Activated CD4-positive, alpha-beta T cell treated with anti-CD3 and anti-CD28 coated beads, Interleukin-2, amount 50 U/mL, for 4 hours (primary cell): ENCODE measurements at places on chromosomes 5 and 9.

- no peak for DNase-seq
Measured at GRCh38 chr9:77554586-77555105, 93.5 kb downstream of the GNA14 start.

GRCh38 chr5:143446535-143447226, 43.2 kb upstream of the NR3C1 start:
- DNase-seq, result no peak

DNA sequence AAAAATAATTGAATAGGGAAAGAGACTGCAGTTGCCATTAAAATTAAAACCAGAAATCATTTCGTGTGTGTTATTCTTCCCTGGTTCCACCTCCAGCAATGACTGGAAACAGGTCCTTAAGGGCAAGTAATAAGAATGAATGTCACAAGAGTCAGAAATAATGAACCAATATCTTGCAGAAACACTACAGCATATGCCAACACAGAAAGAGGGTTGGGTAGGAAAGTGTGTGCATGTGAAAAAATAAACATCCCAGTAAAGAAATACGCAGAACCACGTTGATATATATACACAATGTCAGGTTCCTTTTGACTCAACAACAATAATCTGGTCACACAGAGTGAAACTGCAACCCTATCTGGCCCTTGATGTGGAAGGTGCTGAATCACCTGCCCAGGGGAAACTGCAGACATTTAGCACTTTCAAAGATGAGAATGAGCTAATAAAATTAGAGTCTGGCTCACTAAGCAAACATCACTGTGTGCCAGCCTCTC, 15.0 kb downstream of the HMHB1 start:
- DNase-seq, result peak; percentile 6

- no peak for DNase-seq
Measured at GRCh38 chr9:92378865-92379560, 25.4 kb downstream of the OGN start.

DNA sequence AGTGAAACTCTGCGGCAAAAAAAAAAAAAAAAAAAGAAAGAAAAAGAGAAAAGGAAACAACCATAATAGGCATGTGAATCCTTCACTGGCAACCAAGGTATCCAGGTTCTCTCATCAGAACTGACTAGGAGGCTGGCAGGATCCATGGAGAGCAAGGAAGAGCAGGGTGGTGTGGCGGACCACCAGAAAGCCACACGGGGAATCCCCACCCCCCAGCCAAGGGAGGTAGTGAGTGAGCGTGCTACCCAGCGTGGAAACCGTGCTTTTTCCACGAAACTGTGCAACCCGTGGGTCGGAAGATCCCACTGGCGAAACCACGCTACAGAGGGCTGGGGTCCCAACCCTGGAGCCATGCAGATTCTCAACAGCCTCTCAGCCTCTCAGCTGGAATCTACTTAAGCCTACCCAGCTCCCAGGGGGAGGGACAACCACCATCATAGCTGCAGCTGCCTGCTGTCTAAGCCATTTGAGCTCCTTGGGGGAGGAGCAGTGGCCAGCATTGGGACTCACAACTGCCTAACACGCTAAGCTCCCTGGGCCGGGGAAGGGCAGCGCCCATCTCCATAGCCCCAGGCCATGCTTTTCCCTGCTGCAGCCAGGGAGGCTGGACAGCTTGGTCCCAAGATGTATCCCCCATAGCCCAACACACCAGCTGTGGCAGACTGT, 91.6 kb downstream of the PRELID2 start:
- no peak for DNase-seq

DNA sequence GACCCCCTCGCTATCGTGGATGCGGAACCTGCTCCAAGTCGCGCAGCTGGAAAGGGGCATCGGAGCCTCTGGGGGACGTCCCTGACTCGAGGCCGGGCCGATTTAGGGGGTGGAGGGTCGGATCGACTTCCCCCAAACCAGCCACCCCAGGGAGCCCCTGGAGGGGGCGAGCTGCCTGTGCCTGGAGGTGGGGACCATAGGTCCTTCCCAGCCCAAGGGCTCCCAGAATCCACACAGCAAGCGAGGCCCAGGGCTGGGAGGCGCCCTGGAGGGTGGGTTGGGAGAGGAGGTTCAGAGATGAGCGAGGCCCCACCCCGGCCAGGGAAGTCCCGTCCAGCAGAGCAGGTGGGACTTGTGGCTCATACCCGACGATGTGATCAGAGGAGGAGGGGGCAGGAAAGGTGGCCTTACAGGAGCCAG, 147.6 kb downstream of the GAPVD1 start:
- no peak for DNase-seq

GRCh38 chr5:179900206-179900605, 7.5 kb downstream of the TBC1D9B start:
- no peak for DNase-seq

DNA sequence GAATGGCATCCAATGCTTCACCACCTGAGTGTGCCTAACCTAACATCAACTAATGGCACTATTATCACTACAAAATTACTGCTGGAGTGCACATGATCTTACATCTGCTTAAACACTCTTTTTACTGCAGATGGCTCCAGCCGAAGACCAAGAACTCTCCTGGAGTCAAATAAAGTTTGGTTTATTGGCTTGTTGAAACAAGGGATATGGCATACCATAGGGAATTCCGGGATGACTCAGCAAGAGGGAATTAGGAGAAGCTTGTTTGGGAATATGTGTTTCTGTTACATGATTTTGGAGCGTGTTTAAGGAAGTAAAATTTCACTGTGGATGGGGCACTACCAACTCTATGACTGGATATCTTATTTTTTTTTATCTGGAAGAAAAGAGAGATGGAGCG, 872.6 kb downstream of the DTWD2 start:
- no peak for DNase-seq

DNA sequence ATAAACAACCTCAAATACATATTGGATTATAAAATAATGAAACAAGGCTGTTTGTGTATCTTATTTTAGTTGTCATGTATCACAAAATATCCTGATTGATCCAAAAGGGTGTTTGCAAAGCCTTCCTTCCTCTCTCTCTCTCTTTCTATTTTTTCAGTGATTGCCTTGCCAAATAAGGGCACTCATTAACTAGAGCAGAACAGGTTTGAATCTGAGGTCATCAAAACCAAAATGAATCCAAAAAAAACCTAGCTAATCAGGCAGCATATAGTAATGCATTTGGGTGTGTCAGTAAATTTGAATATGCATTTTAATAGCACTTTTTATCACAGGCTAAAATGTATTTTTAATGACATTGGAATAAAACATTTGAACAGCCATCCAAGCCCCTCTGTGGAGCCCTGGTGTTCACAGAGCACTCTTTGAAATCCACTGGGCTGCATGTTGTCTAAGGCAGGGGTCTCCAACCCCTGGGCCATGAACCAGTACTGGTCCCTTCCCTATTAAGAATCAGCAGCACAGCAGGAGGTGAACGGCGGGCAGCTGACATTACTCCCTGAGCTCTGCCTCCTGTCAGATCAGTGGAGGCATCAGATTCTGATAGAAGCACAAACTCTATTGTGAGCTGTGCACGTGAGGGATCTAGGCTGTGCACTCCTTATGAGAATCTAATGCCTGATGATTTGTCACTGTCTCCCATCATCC, 171.8 kb upstream of the RAI14 start:
- DNase-seq, result no peak

DNA sequence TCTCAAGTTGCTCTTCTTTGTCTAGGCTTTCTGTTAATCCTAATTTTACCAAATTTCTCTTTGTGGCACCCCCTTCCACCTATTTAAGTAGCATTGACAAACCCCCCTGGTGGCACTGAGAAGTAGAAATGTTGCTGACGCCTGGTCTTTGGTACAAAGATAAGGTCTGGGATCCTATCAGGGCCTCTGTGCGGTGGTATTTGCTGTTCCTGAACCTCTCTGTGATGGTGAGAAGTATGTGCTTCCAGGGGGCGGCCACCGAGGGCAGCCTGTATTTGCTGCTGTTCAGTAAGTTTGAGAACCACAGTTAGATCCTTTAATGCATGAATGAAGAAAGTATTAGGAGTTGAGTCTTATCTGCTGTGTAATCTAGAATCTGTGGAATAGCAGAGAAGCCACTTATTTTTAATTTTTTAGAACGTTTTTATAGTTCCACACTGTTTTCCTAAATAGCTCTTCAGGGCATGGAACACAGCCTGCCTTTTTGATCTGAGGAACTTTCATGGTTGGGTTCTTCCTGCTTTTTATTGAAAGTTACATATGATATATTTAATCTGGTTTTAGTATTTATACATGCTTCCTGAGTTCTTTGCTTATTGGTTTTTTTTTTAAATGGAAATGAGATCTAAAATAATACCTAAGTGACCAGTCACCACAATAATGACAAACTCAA, 124.2 kb downstream of the TRIO start:
- no peak for DNase-seq

DNA sequence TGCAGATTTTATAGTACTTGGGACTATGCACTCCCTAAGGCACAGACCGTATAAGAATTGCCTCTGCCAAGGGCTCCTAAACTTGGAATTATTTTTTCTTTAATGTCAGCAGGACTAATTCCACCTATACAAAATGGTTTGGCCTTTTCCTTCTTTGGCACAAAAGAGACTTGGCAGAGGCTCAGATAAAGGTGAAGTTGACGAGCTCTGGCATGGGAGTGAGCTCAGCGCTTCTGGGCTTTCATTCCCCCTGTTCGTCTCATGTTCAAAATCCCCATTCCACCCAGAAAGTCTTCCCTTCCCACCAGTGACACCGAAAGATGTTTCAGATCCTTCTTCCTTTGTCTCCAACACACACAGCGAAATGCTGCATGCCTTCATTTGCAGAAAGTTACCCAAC, 61.2 kb downstream of the F2RL2 start:
- DNase-seq, result no peak

DNA sequence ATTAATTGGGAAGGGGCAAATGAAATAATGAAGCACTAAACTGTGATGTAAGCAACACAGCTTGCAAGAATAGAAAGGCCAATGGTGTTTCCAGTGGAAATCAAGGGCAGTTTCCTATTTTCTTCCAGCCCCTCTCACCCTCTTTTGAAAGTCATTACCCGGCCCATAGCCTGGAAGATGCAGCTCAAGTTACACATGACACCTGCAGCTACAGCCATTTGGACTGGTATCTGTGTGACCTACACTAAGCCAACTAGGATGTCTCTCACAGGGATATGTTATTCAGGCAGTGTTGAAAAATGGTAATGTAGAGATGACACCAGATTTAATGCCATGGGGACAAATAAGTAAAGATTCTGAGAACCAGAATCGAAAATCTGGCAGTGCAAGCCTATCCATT, 439.4 kb upstream of the ZNF462 start:
- no peak for DNase-seq

GRCh38 chr5:61401726-61402125, 69.7 kb downstream of the ZSWIM6 start:
- no peak for DNase-seq

- no peak for DNase-seq
Measured at GRCh38 chr9:124482431-124483031, 24.7 kb downstream of the NR5A1 start.

GRCh38 chr5:16065831-16066230, 113.8 kb downstream of the MARCHF11 start:
- DNase-seq, result no peak

DNA sequence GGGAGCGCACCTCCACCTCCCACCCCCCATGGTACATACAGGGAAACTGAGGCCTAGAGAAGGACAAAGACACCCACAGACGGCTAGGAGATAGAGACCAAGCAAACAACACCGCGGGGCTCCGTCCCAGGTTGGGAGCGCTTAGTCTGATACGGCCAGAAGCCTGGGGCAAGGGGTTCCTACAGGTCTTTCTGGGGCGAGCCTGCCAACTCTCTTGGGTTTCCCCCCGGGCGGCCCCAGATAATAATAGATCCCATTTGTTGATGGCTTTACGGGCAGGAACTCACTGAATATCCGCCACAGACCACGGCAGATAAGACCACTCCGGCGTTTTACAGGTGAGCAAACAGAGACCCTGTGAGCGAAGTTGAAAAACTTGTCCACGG, 5.0 kb upstream of the EBF1 start:
- DNase-seq, result no peak

- no peak for DNase-seq
Measured at GRCh38 chr5:137615171-137615775, 116.1 kb upstream of the SPOCK1 start.

DNA sequence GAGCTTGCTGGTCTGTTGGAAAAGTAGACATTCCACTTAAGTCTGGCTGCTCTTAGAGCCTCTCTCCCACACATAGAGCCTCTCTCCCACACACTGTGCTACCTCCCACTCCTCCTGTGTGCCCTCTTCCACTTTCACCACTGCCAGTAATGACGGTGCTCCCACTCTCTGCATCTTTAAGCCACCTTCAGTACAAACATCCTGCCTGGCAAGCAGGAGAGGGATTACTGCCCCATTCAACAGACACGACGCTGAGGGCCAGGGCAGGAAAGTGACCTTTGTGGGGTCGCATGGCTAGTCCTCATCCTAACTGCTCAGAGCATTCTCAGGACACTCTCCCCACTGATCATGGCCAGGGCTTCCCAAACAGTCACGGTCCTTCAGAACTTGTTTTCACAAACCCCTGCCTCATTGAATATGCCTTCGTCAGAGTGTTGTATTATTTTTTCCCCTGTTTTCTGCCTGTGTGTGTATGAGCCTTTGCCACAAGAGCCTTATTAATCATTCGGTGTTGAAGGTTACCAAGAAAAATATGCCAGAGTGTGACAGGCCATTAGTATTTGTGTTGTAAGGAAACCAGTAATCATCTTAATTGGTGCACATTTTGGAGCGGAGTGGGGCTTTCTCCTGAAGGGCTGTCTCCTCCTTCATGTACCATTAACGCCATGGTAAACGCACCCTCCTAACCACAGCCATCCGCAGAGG, 87.1 kb upstream of the SAP30L start:
- DNase-seq, result no peak

- DNase-seq, result no peak
Measured at GRCh38 chr5:10387690-10388089, 34.2 kb downstream of the MARCHF6 start.

- no peak for DNase-seq
Measured at GRCh38 chr9:36192196-36192595, 1.5 kb downstream of the CLTA start.

DNA sequence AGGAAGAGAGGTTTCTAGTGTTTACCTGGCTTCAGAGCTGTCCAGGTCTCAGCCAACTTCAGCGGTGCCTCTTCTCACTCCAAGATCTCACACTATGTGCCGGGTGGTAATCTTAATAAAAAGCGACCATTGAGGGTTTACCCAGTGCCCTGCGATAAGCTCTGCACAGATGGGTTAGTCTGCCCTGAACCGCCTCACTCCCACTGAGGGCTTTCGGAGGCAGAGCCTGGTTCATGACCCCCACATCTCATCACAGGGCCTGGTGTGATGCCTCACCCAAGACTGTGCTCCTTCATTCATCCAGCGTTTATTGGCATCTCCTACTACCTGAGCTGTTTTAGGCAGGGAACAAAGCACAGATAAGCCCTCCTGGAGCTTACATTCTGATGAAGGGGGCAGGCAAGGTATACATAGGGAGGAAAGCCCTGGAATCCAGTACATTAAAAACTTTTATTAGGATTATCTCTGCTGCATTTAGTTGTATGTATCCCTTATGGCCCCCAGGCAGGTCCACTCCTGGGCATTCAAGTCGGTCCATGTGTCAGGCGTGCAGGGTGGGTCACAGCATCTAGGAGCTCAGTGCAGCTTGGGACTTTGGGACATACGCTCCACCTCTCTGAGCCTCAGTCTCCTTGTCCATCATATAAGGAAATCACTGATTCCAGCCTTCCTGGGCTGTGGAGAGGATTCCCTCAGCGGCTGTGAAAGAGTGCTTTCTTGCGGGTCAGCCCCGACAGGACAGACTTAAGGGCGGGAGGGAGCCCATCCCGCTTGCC, 613 bp upstream of the COL15A1 start:
- DNase-seq, result no peak

GRCh38 chr9:73129941-73130685, 21.6 kb upstream of the ANXA1 start:
- DNase-seq, result no peak
